Ammon's horn (tissue), 1 donor: ENCODE measurements at places on chromosomes 6 and 20.

GRCh38 chr20:46023999-46024398 is 5.0 kb upstream of the SLC12A5 start:
- DNase-seq = no peak

DNA sequence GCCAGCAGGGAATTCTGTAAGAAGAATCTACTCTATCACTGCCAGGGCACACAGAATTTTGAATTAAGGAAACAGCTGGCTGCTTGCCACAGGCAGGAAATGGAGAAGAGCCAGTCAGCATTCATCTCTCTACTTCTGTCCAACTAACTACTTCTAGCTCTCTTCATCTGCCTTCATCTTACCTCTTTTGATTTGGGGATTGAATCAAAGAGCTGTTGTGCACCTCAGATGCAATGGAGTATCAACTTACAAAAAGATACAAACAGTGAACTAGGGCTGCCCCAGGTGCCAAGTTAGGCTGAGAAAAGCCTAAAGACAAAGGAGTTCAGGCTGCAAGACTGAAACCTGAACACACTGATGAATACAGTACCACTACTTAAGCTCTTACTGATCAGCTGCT is 82.0 kb downstream of the PTPRK start:
- peak; percentile 20 for DNase-seq

GRCh38 chr6:150692604-150693003 is 92.9 kb downstream of the PLEKHG1 start:
- no peak for DNase-seq

- peak; percentile 7 for DNase-seq
Observed at GRCh38 chr6:19789100-19789803, 47.9 kb upstream of the ID4 start.

DNA sequence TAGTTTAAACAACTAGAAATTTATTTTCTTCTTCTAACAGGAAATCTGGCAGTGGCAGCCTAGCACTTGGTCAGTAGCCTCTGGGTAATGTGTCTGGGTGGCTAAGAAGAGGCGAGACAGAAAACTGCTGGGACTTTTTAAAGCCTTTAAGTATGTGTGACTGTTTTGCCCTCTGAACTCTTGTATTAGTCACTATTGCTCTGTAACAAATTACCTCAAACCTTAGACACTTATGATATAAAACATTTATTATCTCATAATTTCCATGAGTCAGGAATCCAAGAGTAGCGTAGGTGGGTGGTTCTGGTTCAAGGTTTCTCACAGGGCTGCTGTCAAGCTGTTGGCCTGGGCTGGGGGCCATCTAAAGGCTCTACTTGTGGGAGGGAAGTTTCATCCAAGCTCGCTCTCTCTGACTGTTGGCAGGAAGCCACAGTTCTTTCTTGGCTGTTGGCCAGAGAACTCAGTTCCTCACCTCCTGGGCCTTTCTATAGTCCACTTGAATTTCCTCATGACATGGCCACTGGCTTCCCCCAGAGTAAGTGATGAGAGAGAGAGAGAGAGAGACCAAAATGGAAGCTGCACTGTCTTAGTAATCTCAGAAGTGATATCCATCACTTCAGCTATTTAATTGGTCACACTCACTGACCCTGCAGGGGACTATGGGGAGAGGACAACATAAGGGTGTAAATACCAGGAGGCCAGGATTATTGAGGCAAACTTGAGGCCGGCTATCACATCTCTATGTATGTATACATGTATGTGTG is 17.4 kb upstream of the TBC1D22B start:
- DNase-seq = peak; percentile 78

GRCh38 chr6:145814501-145815308 is at the start of gene FBXO30:
Gene FBXO30 (minus strand): TSS chr6:145814795. CDS start chr6:145806405, 8,390 bp downstream.
- peak; percentile 93 for DNase-seq

DNA sequence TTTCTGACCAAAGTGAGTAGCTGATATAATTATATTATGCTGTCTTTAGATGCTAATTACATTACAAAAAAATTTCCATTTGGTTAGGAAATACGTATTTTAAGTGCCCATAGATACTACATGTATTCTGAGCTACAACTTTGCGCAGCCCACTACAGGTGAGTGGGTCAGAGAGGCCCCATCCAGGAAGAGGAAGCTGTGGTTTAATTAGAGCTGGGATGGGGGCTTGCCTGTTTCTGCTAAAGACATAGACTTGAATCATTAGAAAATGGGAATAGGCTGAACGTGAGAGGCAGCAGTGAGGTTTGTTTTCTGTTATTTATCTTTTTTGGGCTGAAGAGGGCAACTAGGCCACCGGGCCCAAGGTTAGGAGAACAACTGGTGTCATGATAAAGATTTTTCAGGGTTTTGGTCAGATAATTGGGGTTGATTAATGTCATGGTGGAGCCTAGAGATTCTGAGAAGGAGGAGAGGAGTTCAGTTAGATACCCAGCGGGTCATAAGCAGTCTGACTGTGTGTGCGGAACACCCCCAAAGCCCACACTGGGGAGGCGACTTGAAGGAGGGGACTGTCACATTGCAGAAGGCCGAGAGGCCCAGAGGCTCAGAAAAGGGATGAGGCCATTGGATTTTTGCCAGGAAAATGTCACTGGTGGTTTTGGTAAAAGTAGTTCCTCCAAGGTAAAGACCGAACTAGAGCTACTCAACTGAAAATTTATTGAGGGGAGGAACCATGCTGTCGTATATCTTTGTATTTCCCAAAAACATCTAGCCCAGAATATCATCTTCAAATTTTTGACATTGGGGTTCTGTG is 14.5 kb upstream of the IRF4 start:
- no peak for DNase-seq

GRCh38 chr20:17863577-17864292 is 104.9 kb downstream of the SNX5 start:
- no peak for DNase-seq

GRCh38 chr6:24920136-24920535 is 15.6 kb downstream of the RIPOR2 start:
- no peak for DNase-seq

- DNase-seq = no peak
Observed at GRCh38 chr6:142045380-142046278, 87.1 kb upstream of the GJE1 start.

- DNase-seq = no peak
Observed at GRCh38 chr6:163626073-163626867, 211.8 kb downstream of the QKI start.

DNA sequence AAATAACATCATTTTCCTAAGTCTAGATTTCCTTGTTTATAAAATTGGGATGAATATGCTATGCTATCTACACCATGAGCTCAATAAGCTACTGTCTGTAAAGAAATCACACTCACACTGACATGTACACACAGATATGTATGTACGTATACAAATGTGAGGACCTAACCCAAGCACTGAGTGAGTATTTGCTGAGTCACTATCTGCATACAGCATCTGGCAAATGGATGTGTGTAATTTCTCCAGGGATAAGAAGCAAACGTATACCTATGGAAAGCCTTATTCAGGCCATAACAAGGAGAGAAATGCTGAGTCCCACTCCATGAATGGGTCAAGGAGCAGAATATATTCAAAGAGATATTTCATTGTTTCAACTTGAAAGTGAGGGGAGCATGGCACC is 153.9 kb downstream of the LPA start:
- no peak for DNase-seq

DNA sequence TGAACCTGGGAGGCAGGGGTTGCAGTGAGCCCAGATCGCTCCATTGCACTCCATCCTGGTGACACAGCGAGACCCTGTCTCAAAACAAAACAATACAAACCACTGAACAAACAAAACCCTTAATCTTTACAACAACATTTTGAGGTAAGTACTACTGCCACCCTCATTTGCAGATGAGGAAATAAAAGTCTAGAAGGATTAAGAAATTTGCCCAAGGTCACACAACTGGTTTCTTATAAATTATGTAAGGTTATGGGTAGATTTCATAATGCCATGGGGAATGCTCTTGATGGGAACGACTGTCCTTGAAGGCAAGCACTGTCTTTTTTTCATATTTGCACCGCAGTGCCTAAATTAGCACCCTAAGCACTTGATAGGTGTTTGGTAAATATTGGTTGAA is 13.8 kb upstream of the B4GALT5 start:
- DNase-seq = no peak

- DNase-seq = peak; percentile 60
Observed at GRCh38 chr20:13857961-13858360, 73.1 kb downstream of the NDUFAF5 start.

DNA sequence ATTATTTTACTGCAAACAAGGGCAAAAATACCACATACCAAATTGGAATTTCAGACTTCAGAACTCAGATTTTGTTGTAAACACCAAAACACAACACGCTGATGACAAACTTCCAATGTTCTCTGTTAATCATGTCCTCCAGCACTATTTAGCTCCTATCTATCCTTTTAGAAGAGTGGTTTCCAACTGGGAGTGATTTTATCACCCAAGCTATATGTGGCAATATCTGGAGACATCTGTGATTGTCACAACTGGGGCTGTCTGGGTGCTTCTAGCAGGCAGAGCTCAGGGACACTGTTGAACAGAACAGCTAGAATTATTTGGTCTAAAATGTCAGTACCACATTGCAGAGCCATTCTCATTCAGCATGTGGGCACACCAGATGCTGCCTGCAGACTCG is 244.6 kb downstream of the FOXC1 start:
- DNase-seq = no peak

DNA sequence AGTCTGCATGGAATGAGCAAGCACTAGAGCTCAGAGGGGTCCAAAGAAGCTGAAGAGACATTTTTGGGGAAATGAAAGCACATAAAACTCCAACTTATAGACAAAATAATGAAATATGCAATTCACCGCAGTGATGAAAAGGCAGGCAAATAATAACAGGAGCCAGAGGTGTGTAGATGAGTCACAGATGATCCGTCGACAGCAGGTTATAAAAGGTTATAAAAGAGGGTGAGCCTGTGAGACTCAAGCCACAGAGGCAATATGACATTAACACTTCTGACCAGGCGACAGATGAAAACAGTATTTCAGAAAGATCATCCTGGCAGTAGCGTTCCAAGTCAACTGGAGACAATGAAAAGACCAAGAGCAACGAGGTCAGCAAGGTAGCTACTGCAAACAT is 35.8 kb upstream of the ANKRD60 start:
- no peak for DNase-seq
